Stimulated activated CD4-positive, alpha-beta T cell treated with anti-CD3 and anti-CD28 coated beads, Interleukin-12 subunit alpha, Interleukin-12 subunit beta, amount 100 ng/mL, for 48 hours (primary cell): ENCODE measurements at places on chromosomes 2 and 18.

DNA sequence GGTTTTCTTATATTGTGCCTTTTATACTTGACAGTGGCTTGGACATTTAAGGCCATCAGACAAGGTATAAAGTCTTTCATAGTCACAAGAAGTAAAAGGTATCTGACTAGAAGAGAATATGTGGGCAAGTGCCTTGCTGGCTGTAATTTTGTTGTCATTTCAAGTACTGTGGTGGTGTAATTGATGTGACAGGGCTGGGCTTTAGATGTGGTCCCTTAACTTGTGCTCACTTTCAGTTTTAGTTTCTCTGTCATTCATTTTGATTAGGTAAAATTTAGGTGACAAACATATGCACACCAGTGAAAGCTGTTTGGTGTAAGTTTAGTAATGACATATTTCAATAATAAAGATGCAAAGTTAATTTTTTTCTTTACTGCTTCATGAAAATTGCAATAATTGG, 31.2 kb upstream of the TBR1 start:
- no peak for DNase-seq

GRCh38 chr2:39492095-39492590, 55.1 kb upstream of the MAP4K3 start:
- DNase-seq: no peak

GRCh38 chr18:21656402-21656801, 44.3 kb downstream of the SNRPD1 start:
- DNase-seq: no peak

DNA sequence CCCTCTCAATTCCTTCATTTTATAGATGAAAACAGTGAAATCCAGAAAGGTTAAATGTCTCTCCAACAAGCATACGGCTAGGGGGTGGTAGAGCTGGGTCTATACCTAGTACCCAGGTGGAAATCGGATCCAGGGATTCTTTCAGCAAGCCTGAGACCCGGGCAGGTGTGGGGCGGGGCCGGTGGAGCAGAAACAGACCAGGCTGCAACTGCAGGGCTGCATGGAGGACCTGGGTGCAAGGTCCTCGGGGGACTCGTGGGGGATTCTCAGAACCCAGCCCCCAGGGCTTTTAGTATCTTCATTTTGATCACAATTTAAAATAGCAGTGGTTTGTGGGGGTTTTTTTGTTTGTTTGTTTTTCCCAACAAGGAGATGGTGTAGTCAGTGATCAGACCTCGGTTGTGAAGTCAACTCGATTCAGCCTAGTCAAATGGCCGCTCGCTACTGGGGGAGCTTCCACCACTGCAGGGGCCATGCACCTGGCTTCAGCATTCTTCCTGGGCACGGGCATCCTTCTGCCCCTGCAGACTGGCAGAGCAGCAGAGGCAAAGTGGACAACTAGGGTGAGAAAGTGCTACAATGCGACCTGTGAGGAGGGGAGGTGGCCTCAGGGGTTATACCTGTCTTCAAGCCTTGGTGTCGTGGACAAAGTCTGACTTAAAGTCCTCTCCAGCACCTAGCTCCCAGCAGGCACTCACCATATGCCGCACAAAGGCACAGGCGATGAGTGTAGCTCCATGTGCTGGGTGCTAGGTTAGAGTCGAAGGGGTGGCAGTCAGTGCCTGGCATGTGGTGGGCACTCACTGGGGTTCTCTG, 46.3 kb downstream of the GORASP2 start:
- no peak for DNase-seq

- no peak for DNase-seq
Measured at GRCh38 chr18:70362258-70362657, 73.4 kb downstream of the SOCS6 start.

DNA sequence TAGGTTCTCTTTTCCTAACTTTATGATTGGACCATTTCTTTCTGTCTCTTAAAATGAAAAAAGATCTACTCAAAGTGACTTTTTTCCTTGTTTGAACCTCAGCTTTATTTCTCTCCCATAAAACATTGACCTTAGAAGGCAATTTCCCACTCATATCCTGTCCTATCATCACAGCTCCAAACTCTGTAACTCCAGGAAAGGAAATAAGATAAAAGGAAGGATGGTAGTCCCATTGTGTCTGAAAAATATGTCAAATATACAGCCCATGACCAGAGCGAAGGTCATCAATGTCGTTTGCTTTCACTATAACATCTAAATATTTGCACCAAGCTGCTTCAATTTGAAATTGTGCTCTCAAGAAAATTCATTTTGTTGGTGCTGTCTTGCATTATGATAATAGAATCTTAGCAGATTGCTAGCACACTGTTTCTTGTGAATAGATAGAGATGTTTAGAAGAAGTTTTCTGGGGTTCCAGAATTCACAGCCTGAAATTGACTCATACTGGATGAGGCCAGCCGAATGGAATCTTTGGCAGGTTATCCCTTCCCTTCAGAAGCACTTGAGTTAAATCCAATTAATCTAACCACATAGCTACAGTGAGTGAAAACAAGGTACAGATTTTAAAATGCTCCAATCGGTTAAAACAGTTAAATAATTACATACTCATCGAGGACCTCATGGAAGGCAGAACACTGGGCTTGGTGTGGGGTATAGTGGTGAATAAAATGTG, 95.1 kb downstream of the CRIM1 start:
- no peak for DNase-seq

GRCh38 chr2:57711991-57712390, 334.6 kb upstream of the VRK2 start:
- DNase-seq: no peak

GRCh38 chr18:56511996-56512395, 126.4 kb downstream of the TXNL1 start:
- no peak for DNase-seq

GRCh38 chr2:20558391-20559150, 92.3 kb downstream of the HS1BP3 start:
- DNase-seq: no peak
